CD4-positive, CD25-positive, alpha-beta regulatory T cell (primary cell): ENCODE measurements at places on chromosomes 7 and 10.

DNA sequence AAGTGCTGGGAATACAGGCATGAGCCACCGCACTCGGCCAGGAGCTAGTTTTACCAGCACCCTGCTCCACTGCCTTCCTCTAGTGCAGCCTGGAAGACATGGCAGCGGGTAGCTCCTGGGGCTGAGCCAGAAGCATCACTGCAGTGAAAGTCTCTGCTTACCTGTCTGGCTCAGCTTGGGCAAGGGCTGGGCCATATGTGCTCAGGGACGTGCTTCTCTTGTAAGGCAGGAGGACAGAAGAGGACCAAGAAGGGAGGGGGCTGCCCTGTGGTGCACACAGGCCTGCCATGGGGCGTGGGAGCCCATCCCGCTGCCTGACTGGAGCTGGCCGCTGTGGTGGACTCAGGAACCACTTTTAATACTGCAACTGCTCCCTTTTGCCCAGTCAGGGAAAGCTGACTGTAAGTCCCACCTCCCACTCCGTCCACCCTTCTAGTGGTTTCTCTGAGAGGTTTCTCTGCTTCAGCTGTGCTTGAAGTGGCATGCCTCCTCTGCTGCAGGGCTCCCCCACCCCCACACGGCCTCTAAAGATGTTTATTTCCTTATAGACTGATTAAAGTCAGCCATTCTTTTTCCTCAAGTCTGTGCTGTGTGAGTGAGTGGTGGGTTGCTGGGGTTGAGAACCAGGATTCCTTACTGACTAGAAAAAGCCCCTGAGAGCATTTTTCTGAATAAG lies 25.3 kb upstream of the C10orf95 start:
- DNase-seq = no peak
- H3K36me3 ChIP-seq = peaks cover 18% of the 10 kb centered on the region
- no peak overlapping the region for H3K4me3 ChIP-seq
- H3K27me3 ChIP-seq = no peaks in the 10 kb centered on the region
- peak overlapping the region; percentile 8 for H3K27ac ChIP-seq
- H3K4me1 ChIP-seq = peaks cover 12% of the 10 kb centered on the region

DNA sequence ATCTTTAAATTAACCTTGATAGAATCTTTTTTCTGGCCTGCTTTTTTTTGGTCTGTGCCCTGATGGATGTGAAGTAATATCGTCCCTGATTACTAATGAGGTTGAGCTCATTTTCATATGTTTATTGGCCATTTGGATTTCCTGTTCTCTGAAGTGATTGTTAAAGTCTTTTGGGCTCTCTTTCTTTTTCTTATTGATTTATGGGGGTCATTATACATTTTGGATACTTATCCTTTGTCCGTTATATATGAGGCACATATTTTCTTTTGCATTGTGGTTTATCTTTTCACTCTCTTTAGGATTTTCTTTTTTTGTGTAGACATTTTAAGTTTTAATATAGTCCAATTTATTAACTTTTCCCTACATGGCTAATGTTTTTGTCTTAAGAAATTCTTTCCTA lies 12.6 kb downstream of the SLK start:
- no peak overlapping the region for H3K4me3 ChIP-seq
- no peak for DNase-seq
- H3K27me3 ChIP-seq = no peaks in the 10 kb centered on the region
- peaks cover 3% of the 10 kb centered on the region for H3K36me3 ChIP-seq
- H3K27ac ChIP-seq = no peak overlapping the region

GRCh38 chr10:23436983-23437382 lies 1.9 kb upstream of the OTUD1 start:
- no peaks in the 10 kb centered on the region for H3K27me3 ChIP-seq
- no peaks in the 10 kb centered on the region for H3K36me3 ChIP-seq
- peaks cover 20% of the 10 kb centered on the region for H3K4me1 ChIP-seq
- no peak for DNase-seq
- no peak overlapping the region for H3K4me3 ChIP-seq

DNA sequence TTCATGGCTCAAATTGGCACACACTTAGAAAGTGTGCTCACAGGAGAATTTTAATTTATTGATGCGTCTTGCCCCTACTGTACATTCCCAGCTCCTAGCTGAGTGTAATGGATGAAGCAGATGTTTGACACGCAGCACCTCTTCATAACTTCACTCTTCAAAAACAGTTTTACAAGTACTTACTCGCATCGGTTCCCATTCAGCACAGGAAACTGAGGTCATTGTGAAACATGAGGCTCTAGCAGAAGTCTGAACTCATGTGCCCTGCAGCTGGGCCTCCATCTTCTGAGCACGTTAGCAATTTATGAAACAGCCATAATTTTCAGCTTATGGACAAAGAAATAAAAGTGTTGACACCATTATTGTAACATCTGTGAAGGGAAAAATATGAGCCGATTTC lies 558.9 kb upstream of the MGMT start:
- H3K27ac ChIP-seq = no peak overlapping the region
- H3K27me3 ChIP-seq = no peaks in the 10 kb centered on the region
- H3K4me1 ChIP-seq = peaks cover 7% of the 10 kb centered on the region
- peak overlapping the region; percentile 28 for H3K4me3 ChIP-seq

GRCh38 chr10:21694631-21695030 lies 160.6 kb downstream of the MLLT10 start:
- no peak for DNase-seq
- peaks cover 3% of the 10 kb centered on the region for H3K4me1 ChIP-seq
- no peak overlapping the region for H3K4me3 ChIP-seq
- no peak overlapping the region for H3K27ac ChIP-seq

DNA sequence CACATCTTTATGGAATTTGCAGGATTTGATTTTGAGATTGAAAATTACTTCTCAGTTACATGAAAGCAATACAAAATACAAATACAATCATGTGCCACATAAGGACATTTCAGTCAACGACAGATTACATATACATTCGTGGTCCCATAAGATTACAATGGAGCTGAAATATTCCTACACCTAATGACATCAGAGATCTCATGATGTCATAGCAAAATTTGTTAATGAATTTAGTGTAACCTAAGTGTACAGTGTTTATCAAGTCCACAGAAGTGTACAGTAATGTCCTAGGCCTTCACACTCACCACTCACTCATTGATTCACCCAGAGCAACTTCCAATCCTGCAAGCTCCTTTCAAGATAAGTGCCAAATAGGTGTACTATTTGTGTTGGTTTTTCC lies 126.5 kb downstream of the GPAM start:
- H3K4me1 ChIP-seq = no peaks in the 10 kb centered on the region
- no peaks in the 10 kb centered on the region for H3K27me3 ChIP-seq
- no peak for DNase-seq
- no peaks in the 10 kb centered on the region for H3K36me3 ChIP-seq
- H3K4me3 ChIP-seq = no peak overlapping the region

GRCh38 chr7:128358233-128358632 lies 3.3 kb downstream of the PRRT4 start:
- no peak overlapping the region for H3K27ac ChIP-seq
- no peak for DNase-seq
- peaks cover 22% of the 10 kb centered on the region for H3K27me3 ChIP-seq
- H3K4me1 ChIP-seq = peaks cover 18% of the 10 kb centered on the region
- no peaks in the 10 kb centered on the region for H3K36me3 ChIP-seq

DNA sequence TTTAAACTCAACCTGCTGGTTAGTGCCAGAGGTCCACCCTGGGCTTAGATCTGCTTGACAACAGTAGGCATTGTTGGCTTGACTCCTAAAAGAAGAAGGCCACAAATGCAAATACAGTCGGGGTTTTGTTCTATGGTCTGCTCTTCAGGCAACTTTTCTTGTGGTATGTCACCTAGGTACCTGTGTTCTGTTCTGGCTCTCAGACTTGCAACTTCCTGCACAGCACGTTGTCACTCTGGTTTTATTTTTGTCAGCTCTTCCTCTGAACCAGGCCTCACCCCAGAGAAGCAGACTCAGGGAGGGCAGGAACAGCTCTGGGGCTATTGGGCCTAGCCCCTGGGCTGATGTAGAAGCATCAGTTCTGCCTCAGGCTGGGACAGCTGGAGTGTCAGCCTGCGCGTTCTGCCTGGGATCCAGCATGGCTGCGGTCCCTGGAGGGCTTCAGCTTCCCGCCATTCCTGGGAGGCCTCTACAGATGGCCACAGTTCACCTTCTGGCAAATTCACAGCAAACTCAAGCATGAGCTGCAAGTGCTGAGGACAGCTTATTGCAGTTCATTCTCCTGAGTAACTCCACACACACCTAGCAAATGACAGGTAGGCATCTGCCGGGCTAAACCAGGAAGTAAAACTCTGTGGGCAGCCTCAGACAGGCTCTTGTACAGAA lies 11.0 kb upstream of the PDCD4 start:
- H3K36me3 ChIP-seq = no peaks in the 10 kb centered on the region
- H3K27ac ChIP-seq = peak overlapping the region; percentile 97
- DNase-seq = peak; percentile 16
- peak overlapping the region; percentile 39 for H3K4me3 ChIP-seq
- H3K27me3 ChIP-seq = no peaks in the 10 kb centered on the region
- peaks cover 87% of the 10 kb centered on the region for H3K4me1 ChIP-seq

DNA sequence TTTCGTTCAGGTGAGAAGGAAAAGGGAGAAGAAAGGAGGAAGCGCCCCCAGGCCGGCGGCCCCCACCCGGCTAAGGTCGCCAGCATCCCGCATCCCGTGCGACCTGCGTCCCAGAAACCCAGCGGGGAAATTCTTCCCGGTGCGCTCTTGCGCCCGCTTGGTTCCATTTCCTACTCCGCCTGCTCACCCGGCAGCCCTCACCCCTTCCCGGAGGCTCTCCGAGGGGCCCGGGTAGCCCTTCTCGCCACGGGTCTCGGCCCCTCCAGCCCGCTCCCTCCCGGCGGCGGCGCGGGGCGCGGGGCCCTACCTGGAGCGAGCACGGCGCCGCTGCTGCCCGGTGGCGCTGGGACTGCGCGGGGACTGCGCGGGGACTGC lies at the start of gene PRKCQ:
Gene PRKCQ, minus strand, starts transcription at position 373 of the 375 bp plus-strand sequence. CDS start 65,141 bp downstream, outside the sequence.
- peak within 1 kb of the TSS; percentile 99 for H3K4me3 ChIP-seq
- peaks cover 65% of the 10 kb centered on the region for H3K4me1 ChIP-seq
- H3K36me3 ChIP-seq = peaks cover 6% of the 10 kb centered on the region

- H3K36me3 ChIP-seq = no peaks in the 10 kb centered on the region
- H3K4me1 ChIP-seq = no peaks in the 10 kb centered on the region
- H3K27me3 ChIP-seq = peaks cover 2% of the 10 kb centered on the region
Observed at GRCh38 chr7:134804351-134804750, 24.9 kb downstream of the CALD1 start.

- H3K27ac ChIP-seq = no peak overlapping the region
- no peak for DNase-seq
- no peaks in the 10 kb centered on the region for H3K36me3 ChIP-seq
- H3K4me1 ChIP-seq = no peaks in the 10 kb centered on the region
Observed at GRCh38 chr10:123746942-123747341, 80.8 kb downstream of the GPR26 start.

GRCh38 chr7:100691676-100692577 lies 2.1 kb downstream of the GIGYF1 start:
- peak overlapping the region; percentile 75 for H3K4me3 ChIP-seq
- no peak overlapping the region for H3K27ac ChIP-seq
- peaks cover 44% of the 10 kb centered on the region for H3K4me1 ChIP-seq
- H3K36me3 ChIP-seq = peaks cover 26% of the 10 kb centered on the region
- no peaks in the 10 kb centered on the region for H3K27me3 ChIP-seq

DNA sequence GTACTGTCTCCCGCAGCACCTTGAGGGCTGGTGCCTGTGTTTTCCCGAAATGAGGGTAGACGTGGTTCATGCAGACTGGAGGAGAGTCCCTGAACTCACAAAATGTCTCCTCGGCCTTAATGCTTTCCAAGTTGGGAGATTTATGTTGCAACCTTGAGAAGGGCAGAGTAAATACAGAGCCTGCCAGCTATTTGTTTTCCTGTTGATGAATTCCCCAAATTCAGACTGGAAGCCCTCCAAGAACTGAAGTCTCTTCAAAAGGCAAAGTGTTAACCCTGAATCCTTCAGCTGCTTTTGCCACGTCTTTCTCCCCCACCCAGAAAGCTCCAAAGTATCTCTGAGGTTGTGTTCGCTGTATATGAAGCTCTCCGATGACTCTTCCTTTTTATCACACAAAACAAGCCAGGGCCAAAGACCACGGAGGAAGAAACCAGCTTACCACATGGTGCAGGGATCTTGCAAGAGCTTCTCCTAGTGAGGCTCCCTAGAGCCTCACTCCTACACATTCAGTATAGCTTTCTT lies 254.7 kb upstream of the NFE2L3 start:
- H3K27ac ChIP-seq = no peak overlapping the region
- no peak for DNase-seq
- H3K27me3 ChIP-seq = no peaks in the 10 kb centered on the region
- H3K36me3 ChIP-seq = no peaks in the 10 kb centered on the region

DNA sequence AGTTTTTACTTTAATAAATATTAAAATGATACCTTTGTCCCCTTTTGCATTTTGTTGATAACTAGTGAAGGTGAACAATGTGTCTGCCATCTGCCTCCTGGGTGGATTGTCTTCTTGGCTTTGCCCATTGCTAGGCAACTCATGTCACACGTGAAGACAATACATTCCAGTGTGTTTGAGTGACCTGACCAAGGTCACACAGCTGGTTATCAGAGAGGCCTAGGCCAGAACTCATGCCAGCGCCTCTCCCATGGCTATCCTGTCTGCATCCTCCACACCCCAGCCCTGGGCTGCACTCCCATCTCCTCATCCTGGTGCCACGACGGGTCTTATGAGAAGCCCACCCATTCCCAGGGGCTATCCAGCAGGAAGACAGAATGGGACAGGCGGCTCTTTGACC lies 108.7 kb downstream of the PLCE1 start:
- H3K36me3 ChIP-seq = no peaks in the 10 kb centered on the region
- no peak overlapping the region for H3K4me3 ChIP-seq
- no peak overlapping the region for H3K27ac ChIP-seq
- H3K4me1 ChIP-seq = no peaks in the 10 kb centered on the region

DNA sequence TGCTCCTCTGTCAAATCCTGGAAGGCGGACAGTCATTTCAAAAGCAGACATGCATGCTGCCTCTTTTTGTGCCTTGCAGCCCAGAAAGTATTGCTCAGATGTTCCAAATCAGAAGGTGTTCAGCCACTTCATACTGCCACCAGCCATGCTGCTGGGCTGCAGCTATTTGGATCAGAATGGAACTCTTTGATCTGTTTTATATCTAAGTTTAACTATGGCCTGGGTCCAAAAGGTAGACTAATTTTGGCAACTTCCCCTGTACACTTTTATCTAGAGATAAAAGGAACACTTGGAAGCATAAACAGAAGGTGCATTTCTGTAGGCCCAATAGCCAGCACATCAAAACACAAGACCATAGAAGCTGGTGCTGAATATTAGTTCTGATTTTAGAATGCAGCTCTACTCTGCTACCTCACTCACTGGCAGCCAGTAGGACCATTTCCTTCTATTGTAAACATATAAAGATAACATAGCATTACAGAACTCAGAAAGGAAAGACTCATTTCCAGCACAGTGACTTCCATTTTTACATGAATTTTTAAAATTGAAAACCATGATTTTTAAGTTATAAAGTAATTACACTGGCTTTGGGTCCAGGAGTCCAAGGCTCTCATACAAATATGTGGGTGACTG lies 143.1 kb upstream of the CAV2 start:
- no peaks in the 10 kb centered on the region for H3K36me3 ChIP-seq
- no peaks in the 10 kb centered on the region for H3K27me3 ChIP-seq
- no peak overlapping the region for H3K4me3 ChIP-seq

DNA sequence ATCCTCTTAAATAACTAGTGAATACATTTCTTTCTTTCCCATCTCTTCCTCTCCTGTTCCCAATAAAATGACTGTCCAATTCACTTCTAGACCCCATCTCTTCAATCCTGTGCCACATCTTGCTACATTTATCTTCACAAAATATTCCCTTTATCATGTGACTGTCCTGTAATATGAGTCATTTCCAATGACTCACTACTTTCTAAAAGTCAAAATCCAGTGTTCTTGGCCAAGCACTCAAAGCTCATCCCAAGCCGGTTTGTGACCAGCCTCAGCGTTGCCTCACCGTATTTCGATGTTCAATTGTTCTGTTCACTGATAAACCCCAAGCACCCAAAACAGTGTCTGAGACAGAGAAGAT lies 104.7 kb downstream of the PARD3 start:
- H3K27ac ChIP-seq = no peak overlapping the region
- no peak overlapping the region for H3K4me3 ChIP-seq
- H3K27me3 ChIP-seq = no peaks in the 10 kb centered on the region
- H3K36me3 ChIP-seq = no peaks in the 10 kb centered on the region
